ENCODE measurements at places on chromosomes 3 and 15.

DNA sequence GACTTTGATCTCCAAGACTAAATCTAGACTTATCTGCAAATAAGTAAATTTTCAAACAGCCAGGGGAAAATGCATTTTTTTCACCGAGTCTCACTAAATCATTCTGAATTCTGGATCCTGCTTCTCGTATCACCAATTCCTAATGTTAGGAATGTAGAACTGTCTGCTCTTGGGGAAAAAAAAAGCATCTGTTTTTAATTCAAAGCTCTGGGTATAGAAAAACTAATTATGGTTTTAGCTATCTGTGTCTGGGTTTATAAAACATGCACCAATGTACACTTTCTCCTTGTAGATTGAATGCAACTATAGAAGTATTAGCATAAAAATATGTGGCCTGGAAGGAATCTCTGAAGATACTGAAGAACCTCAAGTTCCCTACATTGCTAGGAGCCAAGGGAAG, 4.8 kb upstream of the CDAN1 start:
- DNase-seq, result no peak

GRCh38 chr15:49343546-49343945, 79.5 kb upstream of the FGF7 start:
- DNase-seq, result no peak

DNA sequence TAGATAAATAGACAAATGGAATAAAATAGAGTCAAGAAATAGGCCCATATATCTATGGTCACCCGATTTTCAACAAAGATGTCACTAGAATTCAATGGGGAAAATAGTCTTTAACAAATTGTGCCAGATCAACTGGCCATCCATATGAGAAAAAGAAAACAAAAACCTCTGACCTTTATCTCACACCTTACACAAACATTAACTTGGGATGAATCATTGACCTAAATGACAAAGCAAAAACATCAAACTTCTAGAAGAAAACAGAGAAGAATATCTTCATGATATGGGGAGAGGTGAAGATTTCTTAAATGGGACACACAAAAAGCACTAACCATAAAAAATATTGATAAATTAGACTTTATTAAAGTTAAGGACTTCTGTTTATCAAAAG, 31.9 kb downstream of the ITGA11 start:
- no peak for DNase-seq

DNA sequence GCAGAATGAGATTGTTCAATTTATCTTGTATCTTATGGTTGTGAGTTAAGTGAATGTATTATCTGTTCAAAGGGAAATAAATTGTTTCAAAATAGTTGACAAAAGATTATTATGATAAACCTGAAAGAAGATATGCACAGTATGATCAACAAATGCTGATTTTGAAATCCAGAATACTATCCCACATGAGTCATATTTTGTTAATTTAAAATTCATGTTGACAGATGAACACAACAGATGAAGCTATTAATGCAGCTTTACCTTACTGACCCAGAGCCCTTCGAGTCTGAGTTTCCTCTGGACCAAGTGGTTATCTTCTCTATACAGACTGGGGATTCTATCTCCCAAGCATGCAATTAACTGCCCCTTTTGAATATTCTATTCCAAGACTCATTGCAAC, 482.8 kb downstream of the FGF12 start:
- DNase-seq, result no peak

GRCh38 chr15:36756707-36757106, 177.3 kb downstream of the CDIN1 start:
- DNase-seq, result no peak

GRCh38 chr15:101702077-101702476, 22.2 kb downstream of the TARS3 start:
- no peak for DNase-seq

GRCh38 chr3:197041875-197042488, 12.4 kb upstream of the MELTF start:
- DNase-seq, result no peak

DNA sequence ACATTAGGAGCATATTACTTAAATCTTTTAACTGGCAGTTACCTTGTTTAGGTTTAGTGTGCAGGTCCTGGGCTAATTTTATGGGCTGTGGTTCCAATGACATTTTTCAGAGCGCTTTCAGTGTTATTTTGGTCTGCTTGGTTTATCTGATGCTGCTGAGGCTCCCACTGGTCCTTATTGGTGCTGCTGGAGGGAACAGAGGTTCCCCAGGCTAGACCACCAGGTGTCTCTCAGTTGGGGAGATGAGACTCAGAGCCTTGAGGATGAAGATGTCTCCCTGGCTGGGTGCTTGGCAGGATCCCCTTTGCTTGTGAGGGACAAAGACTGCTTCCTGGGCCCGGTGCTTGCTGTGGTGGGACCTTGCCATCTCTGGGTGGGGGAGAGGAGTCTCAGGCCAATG, 28.3 kb upstream of the TASOR start:
- DNase-seq, result no peak

- no peak for DNase-seq
Observed at GRCh38 chr3:115498898-115499297, 124.4 kb upstream of the GAP43 start.

DNA sequence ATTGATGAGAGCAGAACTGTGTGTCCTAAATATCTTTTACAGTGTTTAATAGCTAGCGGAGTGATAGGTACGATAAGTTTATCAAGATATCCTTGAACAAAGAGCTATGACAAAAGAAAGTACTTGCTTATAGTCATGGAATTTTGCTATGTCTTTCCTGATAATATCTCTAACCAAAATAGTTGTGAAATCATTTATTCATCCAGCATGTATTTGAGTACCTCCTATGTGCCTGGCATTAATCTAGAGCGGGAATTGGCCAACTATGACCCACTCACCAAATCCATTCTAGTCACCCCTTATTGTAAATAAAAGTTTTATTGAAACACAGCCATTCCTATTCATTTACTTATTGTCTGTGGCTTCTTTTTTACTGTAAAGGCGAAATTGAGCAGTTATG, 46.6 kb downstream of the ZFAND6 start:
- no peak for DNase-seq

DNA sequence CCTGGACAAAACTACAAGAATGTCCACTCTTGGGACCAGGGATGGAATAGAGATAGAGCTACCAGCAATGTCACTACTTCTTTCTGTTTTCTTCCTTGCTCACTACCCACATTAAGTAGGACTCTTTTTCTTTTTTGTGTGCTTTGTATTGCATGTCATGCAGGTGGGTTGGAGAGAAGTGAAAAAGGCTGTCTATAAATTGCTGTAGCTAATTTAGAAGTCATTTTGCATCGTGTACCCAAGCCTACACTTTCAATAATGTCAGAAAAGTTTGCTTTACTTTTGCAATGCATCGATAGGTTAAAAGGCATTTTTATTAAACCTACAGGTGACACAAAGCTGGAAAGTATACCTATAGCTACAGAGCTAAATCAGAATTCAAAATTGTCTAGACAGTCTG, 58.9 kb downstream of the GTF2E1 start:
- no peak for DNase-seq

DNA sequence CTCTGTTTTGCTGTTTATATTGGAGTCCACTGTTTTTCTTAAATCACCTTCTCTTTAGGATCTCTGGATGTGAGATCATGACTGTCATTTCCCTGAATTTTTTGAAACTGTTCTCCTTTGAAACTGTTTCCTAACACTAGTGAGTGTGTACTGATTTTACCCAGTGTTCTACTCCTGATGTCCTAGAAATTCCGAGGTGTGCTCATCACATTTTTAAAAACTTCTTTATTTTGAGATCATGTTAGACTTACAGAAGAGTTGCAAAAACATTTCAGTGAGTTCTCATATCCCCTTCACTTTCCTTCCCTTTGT, 292.6 kb downstream of the NFKBIZ start:
- no peak for DNase-seq

DNA sequence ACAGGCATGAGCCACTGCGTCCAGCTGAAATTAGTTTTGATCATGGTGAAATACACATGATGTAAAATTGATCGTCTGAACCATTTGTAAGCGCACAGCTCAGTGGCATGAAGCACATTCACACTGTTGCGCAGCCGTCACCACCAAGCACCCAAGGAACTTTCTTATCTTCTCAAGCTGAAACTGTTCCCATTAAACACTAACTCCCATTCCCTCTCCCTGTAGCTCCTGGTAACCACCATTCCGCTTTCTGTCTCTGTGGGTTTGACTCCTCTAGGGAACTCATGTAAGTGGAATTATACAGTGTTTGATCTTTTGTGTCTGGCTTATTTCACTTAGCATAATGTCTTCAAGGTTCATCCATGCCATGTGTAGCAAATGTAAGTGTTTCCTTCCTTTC, 62.3 kb downstream of the FBLN2 start:
- no peak for DNase-seq

GRCh38 chr15:60932051-60932915, 296.8 kb downstream of the RORA start:
- DNase-seq, result peak; percentile 23

DNA sequence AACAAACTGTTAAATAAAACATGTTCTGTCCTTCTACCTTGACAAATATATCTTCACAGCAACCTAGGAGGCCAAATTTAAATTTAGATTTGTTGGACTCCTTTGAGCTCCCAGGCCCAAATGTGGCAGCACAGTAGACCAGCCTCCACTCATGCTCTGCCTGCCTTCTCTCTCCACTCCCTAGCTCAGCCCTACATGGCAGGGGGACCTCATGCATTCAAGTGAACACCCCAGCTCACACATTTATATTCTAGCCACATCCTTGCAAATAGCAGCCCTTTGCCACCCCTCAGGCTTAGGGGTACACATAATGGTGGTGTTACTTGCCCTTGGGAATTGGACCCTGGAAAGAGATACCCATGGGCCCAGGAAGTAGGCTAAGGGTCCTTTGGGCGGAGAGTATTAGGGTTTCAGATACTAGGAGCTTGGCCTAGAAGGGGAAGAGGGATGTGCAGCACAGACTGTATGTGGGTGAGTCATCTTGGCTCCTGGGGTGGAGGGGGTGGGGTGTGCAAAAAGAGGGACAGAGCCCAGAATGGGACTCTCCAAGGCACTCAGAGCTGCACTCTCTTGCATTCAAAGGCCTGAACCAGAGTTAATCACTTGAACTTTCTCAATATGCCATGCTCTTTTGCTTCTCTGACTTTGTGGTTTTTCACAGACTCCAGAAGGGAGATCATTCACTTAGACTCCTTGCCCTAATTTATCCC, 268.4 kb upstream of the ROPN1 start:
- DNase-seq, result no peak

- peak; percentile 100 for DNase-seq
Observed at GRCh38 chr3:185585859-185586685, at the start of gene SENP2. Gene SENP2, plus strand, starts transcription at chr3:185586295. Its CDS starts 119 bp downstream, at chr3:185586414.

- DNase-seq, result no peak
Observed at GRCh38 chr3:85005946-85006345, 47.2 kb downstream of the CADM2 start.

- no peak for DNase-seq
Observed at GRCh38 chr15:86588413-86588812, 508.7 kb downstream of the AGBL1 start.

GRCh38 chr3:46549408-46549904, 16.6 kb downstream of the LRRC2 start:
- no peak for DNase-seq

- DNase-seq, result no peak
Observed at GRCh38 chr3:57783186-57784088, 27.3 kb downstream of the SLMAP start.

DNA sequence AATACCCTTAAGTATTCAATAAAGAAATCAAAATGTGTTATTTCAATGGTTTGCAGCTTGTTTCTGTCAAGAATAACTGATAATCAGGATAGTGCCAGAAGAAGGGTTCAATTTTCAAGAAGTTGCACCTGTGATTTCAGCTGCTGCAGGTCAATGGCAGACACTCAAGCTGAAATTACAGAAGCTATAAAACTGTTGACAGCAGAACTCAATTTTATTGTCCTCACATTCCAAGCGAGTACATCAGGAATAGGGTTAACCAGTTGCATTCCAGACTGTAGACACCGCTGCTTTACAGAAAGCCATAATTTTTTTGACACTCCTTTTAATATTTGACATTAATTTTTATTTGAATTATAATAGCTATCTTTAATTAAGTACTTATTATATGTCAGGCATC, 364.1 kb downstream of the CGGBP1 start:
- DNase-seq, result no peak

- no peak for DNase-seq
Observed at GRCh38 chr3:121883507-121883906, 10.7 kb upstream of the SLC15A2 start.

DNA sequence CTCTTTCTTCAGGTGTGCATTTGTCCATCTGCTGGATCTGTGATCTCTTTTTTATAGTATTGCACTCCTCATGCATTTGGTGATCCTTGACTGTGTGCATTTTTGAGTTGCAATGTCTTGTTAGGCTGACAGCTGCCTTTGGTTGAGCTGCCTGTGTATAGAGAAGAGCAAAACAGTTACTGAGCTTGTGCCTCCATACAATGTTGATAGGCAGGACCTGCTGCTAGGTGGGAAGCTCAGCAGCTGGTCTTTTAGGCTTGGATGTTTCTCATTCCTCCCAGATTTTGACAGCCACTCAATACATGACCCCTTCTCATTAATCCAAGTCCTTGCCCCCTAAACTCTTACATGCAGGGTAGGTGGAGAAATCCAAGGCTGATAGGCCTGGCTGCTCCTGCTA, 74.8 kb upstream of the PIAS1 start:
- no peak for DNase-seq

GRCh38 chr3:56775838-56776555, 25.8 kb downstream of the ARHGEF3 start:
- no peak for DNase-seq

DNA sequence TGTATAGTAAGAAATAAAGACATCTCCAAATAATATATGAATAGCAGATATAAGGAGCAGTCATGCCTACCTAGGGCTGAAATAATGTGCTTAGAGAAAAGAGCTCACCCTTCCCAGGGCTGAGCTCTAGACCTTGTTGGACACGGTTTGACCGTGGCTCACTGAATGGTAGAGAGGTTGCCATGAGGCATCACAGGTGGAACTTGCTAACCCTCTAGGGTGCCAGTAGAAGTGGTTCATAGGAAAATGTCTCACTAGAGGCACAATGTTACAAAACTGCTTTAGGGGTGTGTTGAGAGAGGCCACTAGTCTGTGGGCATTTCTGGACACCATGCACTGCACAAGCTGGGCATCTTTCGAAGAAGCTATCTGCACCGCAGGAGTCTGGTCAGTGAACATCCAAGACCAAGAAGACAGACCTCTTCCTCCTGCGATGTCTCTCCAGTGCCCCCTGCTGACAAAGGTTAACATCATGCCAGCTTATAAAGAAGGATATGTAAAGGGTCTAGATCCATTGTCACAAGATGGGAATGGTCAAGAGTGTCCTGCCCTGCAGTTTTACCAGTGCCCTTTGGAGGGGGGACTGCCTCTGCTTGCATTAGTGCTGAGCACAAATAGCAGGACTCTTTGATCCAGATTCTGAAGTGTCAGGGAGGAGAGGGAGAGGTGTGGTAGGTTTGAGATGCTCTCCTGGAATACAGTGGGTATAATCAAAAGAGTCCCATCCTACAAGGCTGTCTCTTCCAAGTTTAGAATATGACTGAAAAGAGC, 266.8 kb downstream of the ZNF385D start:
- DNase-seq, result no peak
